Muscle of leg (tissue), 16 donors: ENCODE measurements at places on chromosomes 5 and 9. TPM values are rescaled to one million over a fixed set of nuclear protein-coding genes. Genes with fewer than 3 reads are reported as not detected.
A peak's percentile ranks its signal among the peaks of the same experiment; 100 is the strongest.

WNK2 gene
- total RNA-seq: 7.4 TPM

TRIM41 gene
- 9.5 TPM for total RNA-seq

SPATA31D4 gene
- not detected for total RNA-seq

CDX1 gene
- 0.27 TPM for total RNA-seq

TAF1L gene
- under 0.01 TPM for total RNA-seq

CCDC187 gene
- 0.04 TPM for total RNA-seq

PCDHA8 gene
- 0.09 TPM for total RNA-seq

DNA sequence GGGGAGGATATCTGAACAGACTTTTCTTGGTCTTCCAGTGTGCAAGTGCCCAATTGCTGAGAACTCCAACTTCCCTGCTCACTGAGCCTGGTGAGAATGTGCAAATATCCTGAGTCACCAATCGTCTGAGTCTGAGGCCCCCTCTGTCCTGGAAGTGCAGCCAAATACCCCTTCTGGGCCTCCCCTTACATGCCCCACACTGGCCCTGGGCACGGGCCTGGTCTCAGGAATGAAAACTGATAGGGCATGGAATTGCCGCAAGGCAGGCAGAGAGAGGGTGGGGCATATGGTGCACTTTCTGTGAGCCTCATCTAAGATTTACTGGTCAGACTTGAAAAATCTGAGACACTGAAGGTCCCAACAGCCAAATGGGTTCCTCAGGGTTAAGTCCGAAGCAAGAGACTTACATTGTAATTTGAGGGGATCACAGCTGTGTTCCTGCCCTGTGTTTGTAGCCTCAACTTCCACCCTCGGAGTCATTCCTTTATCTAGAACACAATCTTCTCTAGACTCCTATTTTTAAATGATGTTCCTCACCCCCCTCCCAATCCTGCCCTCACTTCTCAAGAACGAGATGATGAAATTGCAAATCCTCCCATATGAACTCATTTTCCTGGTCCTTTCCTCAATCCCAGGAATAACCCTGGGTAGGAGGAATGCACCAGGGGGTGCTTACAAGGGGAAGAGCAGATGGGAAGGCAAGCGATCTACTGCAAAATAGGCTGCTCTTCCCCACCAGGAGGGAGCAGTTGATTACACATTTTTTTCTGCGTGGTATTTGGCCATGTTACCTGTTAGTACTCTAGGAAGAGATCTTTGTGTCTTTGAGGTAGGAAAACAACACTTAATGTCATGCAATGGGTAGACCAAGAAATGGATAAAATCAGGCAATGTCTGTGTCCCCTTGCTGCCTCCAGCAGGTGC is 34.6 kb upstream of the ARHGAP26 start:
- no peak for DNase-seq

DNA sequence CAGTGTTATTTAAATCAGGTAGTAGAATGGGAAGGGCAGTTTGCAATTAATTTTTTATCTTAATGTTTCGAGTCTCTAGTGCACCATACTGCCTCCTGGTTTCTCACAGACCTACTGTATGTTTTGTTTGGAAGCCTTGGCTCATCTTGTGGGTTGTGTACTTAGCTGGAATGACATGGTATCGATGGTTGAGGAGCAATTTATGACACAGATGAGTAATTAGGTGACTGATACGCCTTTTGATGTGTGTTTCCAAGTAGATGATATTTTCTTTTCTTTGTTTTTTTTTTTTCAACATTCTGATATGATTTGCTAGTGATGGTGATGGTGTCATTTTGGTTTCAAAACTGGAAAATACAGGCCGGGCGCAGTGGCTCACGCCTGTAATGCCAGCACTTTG is 16.1 kb downstream of the BASP1 start:
- no peak for DNase-seq

GRCh38 chr5:76456258-76456657 is 53.2 kb downstream of the IQGAP2 start:
- DNase-seq: no peak

- DNase-seq: no peak
Observed at GRCh38 chr5:31827867-31828266, 188.9 kb downstream of the PDZD2 start.

- no peak for DNase-seq
Observed at GRCh38 chr9:132447346-132447745, 37.3 kb downstream of the CFAP77 start.

DNA sequence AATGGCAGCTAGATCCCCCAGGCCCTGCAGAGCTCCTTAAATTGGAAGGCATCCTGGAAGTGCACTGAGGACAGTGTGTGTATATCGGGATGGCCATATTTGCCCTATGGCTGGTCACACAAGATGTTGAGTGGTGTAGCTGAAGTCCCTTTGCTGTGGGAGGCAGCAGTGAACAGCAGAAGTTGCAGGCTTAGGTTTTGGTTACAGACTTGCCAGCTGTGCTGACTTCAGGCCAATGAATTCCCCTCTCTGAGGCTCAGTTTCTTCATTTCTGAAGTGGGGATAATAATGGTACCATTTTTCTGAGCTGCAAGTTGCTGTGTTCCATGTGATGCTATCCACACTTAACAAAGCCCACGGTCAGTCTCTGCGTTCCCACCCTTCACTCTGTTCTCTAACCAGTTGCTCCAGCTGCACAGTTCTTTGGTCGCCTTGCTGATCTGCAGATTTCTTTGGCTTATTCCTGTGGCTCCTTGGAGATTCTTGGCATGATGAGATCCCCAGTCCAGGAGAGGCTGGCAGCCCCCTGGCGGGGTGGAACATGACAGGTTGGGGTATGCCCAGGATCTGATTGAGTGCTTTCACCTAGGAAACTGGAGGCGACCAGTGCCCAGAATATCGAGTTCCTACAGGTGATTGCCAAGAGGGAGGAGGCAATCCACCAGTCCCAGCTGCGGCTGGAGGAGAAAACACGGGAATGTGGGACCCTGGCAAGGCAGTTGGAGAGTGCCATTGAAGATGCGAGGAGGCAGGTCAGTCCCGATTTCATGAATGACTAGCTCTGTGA is 6.5 kb upstream of the GLE1 start:
- DNase-seq: peak; percentile 13

DNA sequence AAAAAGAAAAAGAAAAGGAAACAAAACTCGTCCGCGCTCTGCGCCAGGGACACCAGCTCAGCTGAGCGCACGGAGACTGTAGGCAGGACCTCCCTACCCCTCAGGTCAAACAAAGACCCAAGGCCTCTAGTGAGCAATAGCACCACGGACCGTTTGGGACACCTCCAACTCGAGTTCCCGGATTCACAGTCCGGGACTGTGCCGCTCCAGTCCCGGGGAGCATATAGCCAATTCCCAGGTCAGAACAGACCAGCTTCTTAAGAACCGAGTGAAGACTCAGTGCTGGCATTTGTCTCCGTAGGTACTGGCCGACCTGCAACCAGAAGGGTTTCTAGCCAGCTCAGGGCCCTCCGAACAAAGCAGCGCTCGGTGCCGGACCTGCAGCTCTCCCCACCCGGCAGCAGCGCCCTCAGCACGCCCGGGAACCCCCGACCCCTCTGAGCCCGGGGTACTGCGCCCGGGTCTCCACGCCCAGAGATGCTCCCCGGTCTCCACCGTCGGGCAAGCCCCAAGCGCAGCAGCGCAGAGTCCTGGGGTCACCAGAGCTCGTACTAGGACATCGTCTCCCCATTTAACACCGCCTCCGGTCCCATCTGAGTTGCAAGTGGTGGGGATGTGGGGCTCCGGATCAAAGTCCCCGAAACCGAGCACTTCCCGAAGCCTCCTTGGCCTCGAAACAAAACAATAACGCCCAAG is 591 bp downstream of the ABCA1 start:
- DNase-seq: peak; percentile 60

DNA sequence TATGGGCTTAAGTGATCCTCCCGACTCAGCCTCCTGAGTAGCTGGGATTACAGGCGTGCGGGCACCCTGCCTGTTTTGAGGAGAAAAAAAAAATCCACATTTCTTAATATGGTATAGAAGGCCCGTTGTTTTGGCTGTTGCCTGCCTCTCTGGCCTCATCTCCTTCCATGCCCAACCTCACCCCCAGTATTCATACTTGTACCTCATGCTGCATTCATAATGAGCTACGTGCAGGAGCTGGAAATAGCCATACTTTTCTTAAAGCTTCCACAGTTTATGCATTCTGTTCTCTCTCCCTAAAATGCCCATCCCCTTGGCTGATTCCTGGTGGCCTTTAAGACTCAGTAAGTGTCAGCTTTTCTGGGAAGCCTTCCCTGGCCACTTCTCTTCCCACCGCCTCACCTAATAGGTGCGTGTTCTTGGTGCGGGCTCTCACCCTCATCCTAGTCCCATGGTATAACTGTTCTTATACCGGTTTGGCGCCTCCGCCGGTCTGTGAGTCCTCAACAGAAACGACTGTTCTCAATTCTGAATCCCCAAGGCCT is 2.1 kb upstream of the TPM2 start:
- no peak for DNase-seq

GRCh38 chr9:122204055-122204454 is 24.7 kb downstream of the LHX6 start:
- DNase-seq: peak; percentile 83

DNA sequence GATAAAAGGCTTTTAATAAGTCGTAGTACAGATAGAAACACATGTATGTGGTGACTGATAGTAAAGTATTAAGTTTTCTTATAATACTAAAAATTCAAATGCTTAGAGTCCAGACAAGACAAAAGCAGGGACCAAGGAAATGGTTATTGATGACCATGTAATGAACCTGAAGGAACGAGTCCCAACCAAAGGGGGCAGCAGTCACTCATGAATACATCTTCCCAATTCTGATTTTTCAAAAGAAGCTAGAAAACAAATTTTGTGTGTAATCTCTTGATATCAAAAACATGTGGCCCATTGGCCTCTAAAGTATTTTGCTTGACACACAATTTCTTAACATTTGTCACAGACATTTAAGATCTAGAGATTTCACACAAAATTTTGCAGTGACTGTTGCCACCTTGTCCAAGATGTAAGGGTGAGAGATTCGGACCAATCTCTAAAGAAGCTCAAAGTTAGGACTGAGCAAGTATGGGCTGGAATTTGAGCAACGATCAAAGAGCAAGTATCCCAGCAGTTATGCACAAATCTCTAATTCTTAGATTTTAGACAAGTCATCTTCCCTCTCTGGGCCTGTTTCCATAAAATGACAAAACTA is 66.8 kb downstream of the ARL15 start:
- DNase-seq: peak; percentile 64

GRCh38 chr5:107389130-107389774 is 281.5 kb downstream of the EFNA5 start:
- DNase-seq: peak; percentile 84

DNA sequence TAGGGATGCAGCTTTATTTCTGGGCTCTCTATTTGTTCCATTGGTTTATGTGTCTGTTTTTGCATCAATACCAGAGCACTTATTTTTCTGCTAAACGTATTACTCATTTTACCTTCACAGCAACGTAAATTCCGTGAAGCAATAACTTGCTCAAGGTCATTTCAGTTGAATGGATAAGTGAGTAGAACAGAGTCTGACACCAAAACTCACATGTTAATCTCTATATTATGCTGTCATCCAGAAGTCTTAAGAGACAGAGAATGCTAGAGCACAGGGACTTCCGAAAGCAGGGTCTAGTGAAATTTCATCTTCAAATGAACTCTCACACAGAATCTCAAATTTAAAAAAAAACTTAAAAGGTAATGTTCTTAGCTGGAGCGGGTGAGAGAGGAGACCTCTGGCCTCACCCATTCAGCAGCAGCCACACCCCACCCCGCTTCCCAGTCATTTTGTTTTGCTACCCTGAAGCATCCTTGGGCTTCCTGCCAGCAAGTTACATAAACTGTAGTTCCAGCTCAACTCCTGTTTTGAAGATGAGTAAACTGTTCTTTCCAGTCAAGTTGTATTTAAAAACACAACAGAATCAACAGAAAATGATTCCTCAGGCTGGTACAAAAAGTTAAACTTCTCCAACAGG is 69.3 kb downstream of the TRIM36 start:
- peak; percentile 3 for DNase-seq

GRCh38 chr9:137369911-137370764 is 52.8 kb downstream of the EXD3 start:
- DNase-seq: no peak

- peak; percentile 96 for DNase-seq
Observed at GRCh38 chr9:86700629-86701028, 246.7 kb downstream of the GAS1 start.

DNA sequence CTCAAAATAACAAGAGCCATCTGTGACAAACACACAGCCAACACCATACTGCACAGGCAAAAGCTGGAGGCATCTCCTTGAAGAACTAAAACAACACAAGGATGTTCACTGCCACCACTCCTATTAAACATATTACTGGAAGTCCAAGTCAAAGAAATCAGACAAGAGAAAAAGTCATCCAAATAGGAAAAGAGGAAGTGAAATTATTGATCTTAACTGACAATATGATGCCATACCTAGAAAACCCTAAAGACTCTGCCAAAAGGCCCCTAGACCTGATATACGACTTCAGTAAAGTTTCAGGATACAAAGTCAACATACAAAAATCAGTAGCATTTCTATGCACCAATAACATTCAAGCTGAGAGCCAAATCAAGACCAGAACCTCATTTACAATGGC is 30.0 kb upstream of the MACIR start:
- DNase-seq: no peak

DNA sequence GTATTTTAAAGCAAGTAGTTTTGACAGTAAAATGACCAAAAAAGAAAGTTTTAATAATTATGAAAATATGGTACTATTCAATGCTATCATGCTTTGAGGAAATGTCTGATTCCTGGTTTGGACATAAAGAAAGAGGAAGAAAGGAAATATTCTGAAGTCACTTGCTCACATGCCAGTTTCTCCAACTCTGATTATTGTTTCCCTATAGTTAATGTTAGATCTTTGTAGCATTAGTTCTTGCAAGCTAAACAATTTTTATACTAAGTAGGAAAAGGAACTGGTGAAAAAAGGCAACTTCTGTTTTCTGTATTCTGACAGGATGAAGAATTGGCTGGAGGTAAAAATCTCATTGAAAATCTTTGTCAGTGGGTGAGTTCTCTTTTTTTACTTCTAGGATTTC is 119.5 kb downstream of the YTHDC2 start:
- peak; percentile 54 for DNase-seq

DNA sequence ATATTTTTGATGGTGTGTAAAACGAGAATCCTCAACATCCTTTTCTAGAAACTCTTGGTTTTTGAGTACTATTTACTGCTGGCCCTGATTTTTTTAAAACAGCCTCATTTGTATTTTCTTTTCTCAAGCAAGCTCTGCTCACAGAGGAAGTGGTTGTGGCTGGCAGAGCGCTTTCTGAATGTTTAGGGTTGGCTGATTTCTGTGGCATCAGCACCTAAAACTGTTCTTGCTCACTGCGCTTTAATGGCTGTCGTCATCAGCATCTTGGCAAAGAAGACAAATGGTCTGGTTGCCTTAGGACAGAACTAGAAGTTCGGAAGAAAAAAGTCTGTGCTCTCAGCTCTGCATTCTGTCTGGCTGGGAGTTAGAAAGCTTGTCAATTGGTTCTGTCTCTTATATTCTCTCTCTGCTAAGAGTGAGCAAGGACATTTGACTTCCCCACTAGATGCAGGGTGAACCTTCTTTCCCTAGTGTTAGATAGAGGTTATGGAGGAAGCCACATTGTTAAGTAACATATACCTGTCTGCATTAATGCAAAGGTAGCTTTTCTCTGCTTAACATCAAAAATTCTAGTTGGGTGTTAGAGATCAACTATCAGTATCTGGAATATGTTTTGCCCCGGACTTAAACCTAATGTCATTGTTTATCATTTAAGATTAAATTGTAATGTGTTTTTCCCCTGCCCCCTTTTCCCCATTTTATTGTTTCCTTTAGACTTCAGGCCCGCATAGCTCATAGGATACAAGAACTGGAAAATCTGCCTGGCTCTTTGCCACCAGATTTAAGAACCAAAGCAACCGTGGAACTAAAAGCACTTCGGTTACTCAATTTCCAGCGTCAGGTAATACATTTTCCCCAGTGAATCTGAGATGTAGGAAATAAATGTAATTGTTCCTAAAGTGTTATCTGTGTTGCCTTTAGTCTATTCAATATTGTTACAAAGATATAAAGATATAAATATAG is 39.0 kb downstream of the SMARCA2 start:
- DNase-seq: peak; percentile 68
